Activated CD8-positive, alpha-beta memory T cell treated with anti-CD3 and anti-CD28 coated beads, Interleukin-2, amount 50 U/mL, for 48 hours (primary cell): ENCODE measurements at places on chromosomes 4 and X.

GRCh38 chr4:79413032-79413885 lies 5.2 kb upstream of the GK2 start:
- DNase-seq = no peak

GRCh38 chrX:132017431-132018185 lies 5.5 kb upstream of the STK26 start:
- no peak for DNase-seq

DNA sequence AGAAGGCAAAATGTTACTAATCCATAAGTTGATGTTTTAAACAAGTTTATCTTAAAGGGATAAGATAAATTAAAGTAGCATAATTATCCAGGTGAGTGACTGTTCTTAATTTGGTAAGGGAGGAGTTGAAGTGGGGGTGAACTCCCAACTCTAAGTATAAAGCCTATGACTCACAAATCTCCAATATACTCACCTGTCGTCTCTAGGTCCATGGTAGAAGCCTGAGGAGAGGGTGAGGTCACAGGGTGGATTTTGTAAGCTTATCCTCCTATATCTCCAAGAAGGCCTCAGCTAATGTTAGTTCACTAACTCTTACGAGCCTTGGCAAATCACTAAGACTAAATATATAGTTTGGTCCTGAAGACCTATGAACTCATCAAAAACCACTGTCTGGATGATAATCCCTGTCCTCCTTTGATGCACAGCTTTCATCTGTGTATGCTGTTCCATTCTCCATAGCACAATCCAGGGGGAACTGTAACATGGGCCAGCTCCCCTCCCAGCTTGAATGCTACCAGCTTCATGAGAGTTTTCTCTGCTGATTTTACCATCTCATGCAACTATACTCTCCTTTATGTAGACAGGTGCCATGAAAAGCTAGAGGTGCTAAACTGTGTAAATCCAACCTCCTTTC lies 158.7 kb downstream of the BTC start:
- DNase-seq = no peak

GRCh38 chr4:126701756-126702155 lies 931.0 kb upstream of the INTU start:
- no peak for DNase-seq

DNA sequence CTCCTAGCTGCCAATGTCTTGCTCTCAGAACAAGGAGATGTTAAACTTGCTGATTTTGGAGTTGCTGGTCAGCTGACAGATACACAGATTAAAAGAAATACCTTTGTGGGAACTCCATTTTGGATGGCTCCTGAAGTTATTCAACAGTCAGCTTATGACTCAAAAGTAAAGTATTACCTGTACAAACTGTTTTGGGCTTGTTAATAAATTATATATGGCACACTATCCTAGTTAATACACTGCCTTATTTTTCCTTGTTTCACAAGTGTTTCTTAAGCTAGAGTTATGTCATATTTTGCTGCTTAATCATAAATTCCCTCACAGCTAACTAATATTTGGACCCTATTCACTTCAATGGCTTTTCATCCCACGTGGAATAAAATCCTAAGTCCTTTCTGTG lies 45.3 kb downstream of the STK26 start:
- DNase-seq = no peak
